HTR-8/SVneo (cell line): ENCODE measurements at places on chromosomes 12 and 14.

GRCh38 chr12:121536899-121537813, 43.7 kb downstream of the KDM2B start:
- DNase-seq = peak; percentile 80

DNA sequence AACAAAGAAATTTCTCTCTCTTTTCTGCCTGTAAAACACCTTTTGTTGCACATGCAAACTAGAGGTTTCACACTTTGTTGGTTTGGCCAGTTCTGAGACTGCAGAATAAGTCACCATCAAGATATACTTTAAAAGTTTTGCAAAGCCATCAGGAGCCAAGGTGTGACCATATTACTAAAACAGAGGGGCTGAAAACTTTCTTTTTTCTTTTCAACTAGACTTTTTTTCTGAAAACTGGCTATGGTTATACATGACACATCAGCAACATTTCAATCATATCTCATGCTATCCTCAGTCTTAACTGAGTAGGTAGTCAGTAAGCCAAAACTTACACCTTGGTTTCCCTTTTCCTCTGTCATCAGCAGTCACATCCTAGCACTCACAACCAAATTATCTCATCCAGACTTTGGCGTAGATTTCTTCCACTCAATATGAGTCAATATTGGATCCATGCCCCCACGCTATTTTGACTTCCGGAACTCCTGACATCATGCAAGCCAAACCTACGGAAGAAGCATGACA, 4.1 kb upstream of the IFNG start:
- no peak for DNase-seq

GRCh38 chr12:16675438-16675837, 69.5 kb upstream of the LMO3 start:
- DNase-seq = no peak

DNA sequence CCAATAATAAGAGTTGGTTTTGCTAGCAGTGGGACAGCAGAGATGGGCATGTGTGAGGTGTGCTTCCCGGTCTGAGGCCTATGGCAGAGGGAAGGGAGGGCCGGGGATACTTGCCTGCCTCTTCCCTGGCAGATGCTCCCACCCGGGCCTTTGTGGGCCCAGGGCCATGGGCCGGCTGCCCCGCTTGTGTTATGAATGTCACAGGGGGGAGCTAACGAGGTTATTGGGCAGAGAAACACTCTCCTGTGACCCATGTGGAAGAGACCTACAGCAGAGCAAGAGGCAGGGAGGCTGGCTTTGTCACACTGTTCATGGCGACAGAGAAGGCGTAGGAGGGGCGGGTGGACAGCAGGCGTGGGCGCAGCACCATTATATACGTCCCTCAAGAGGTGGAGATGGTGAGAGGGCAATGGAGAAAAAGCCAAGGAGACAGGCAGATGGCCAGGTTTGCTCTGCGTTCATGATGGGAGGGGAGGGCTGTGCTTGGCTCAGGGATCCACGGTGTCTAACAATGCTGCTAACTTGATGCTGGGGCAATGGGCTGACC, 13.3 kb downstream of the CCND2 start:
- no peak for DNase-seq

DNA sequence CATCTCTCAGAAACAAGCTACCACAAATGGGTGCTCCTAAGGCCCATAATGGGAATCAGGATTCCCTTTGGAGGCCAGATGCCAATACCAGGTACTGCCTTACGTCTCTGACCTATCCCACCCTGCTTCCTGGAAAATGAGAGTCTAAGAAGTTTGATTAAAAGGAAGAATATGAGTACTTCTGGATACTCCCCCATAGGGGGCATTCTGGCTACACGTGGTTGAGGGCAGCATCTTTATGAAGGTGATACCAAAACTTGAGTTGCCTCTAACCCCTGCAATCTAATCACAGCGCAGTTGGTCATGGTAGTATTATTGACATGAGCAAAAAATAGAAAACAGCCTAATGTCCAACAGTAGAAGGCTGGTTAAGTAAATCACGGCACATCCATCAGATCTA, 184.2 kb upstream of the LHX5 start:
- DNase-seq = no peak

DNA sequence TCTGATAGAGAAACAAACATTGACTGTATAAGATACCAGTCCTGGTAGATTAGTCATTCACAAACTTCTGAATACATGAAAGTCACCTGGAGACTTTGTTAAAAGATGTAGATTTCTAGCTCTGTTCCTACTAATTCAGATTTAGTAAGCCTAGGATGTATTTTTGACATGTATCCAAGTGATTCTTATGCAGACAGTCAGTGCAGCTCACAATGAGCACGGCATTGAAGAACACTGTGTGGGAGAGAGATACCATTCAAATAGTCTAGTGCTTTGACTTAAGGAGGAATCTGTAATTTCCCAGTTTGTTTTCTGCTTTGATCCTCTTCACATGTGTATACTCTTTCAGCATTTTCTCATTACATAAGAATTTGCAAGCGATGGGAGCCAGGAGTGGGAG, 68.7 kb upstream of the STXBP6 start:
- no peak for DNase-seq

GRCh38 chr14:36430662-36431084, 89.4 kb downstream of the NKX2-1 start:
- DNase-seq = no peak

DNA sequence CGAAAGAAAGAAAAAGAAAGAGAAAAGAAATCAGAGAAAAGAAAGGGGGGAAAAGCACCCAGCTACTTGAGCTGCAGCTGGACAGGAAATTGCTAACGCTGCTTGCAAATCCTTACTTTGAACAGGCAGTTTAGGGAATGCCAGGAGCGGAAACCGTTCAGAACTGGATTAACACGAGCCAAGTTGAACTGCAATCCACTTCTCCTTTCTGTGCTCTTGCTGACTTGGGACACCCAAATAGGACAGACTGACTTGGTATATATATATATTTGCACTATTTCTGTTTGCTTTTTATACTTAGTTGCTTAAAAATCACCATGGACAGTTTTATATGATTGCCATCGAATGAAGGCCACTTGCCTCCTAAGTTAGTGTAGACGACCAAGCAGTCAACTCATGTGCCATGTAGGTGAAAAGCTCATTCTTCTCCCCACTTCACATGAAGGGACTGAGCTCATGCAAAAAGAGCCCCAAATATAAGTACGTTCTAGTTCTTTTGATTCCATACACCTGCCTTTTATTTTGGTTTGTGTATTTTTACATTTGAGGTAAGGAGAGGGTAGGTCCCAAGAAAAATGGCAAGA, 5.5 kb downstream of the DUSP6 start:
- no peak for DNase-seq

DNA sequence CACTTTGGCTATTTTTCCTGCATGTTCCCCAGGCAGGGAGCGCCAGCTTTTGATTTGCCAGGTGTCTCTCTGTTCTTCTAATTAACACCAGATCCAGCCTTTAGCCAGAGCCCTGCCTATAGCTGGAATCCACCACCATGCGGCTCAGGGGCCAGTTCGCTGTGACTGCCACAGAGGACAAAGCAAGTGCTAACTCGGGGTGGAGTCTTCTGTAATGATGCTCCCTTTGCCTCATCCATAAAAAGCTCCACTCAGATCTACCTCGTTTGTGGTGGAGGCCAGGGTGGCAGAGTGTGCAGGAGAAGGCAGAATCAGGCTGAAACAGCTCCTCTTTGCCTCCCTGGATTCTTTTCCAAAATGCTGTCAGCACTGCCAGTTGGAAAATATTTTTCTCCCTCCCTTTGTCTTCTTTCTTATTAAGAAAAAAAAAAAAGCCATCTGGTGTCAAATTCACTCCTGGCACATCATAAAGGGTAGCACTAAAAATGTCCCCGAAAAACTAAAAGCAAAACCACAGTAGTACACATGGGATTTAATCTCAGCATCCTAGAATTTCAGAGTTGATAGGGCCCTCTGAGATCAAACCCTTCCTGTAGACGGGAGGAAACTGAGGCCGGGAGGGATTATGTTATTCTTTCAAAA, 18.0 kb upstream of the CTDSP2 start:
- DNase-seq = no peak

DNA sequence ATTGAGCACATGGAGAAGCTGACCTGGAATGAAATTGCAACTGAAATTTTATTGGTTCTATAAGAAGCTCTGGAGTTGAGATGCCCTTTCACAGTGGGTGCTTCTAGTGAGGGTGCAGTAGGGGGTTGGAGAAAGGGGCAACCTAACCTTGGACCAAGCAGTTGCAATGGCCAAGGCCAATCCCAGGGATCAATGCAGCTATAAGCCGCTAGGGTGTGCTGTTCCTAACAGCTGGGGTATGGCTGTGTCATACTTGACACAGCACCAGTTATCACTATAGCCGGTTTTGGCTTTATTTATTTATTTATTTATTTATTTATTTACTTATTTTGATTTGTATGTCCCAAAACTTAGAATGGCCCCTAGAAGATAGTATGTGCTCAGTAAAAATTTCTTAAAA, 505.9 kb downstream of the FLRT2 start:
- no peak for DNase-seq

DNA sequence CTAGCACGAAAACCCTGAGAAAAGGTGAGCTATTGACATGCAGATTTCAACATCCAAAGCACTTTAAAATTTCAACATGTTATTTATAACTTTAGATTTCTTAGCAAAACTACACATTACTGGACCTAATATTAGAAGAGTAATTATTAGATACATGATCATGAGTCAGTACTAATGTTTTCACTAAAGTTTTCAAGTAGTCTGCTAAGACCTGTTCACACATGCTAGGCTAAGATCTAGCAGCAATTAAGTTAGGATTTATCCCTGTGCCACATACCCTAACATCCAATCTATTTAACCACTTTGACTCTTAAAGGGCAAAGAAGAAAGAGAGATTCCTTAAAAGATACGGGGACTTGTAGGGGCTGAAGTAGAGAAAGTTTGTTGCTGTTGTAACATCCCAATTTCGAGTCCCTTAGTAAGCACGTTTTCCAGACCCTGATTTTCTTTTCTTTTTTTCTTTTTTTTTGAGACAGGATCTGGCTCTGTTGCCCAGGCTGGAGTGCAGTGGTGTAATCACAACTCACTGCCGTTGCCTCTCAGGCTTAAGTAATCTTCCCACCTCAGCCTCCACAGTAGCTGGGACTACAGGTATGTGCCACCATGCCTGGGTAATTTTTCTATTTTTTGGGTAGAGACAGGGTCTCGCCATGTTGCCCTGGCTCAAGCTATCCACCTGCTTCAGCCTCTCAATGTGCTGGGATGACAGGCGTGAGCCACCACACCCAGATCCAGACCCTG, 102.5 kb upstream of the ATF7IP start:
- no peak for DNase-seq

DNA sequence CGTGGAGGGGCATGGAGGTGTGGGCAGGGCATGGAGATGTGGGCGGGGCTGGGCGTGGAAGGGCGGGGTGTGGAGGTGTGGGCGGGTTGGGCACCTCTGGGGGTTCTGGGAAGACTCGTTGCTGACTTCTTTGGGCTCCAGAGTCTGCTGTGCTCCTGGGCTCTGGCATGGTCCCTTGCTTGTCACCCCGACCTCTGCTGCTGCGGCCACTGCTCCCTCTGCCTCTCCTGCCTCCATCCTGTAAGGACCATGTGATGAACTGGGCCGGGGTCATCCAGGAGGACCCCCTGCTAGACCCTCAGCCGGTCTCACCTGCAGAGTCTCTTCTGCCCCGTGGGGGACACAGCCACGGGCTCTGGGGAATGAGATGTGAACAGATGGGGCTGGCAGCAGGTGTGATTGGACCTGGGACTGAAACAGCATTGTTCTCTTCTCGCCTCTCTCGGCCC, 15.3 kb downstream of the NOC4L start:
- DNase-seq = no peak

- no peak for DNase-seq
These were observed 25.8 kb downstream of the LIMA1 start for GRCh38 chr12:50257236-50258166.

- DNase-seq = peak; percentile 65
These were observed 1.4 kb upstream of the DNAJC14 start for GRCh38 chr12:55830601-55831446.

DNA sequence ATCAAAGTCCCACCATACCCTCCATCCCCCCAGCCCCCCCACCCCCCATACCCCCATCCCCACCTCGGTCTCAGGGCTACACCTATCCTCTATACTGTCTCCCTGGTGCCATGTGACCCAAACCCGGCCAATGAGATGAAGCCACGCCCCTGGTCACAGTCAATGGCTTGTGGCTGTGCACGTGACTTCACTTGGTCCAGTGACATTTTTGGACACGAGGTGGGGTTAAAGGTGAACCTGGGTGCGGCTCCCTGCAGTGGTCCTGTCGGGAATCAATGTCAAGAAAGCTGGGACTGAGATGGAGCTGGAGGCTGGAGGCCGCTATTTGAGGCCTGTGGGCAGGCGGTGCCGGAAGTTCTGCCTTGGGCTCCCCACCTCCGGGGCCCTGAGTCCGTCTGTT, 100.7 kb upstream of the MAP1LC3B2 start:
- no peak for DNase-seq
